Common myeloid progenitor, CD34-positive (primary cell): ENCODE measurements at places on chromosomes 5 and 9.

GRCh38 chr5:3181671-3182070, 414.0 kb upstream of the IRX1 start:
- DNase-seq = no peak

DNA sequence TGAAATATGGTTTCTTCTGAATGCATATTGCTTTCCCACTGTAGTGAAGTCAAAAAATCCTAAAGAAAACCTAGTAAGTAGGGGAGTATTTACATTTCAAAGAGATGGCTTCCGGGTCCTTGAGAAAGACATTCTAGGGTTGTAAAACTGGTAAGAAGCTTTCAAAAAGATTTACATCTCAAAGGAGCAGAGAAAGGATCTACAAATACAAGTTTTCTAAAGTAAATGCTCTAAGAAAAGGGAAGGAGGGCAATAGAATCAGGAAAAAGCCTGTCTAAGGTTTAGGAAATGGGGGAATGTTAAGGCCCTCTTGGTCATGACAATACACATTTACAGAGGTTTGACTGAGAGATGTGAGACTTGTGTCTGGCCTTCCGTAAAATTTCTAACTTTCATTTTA, 16.7 kb upstream of the TRPC7 start:
- DNase-seq = no peak

GRCh38 chr9:124210697-124211096, 47.1 kb upstream of the NEK6 start:
- DNase-seq = peak; percentile 72

DNA sequence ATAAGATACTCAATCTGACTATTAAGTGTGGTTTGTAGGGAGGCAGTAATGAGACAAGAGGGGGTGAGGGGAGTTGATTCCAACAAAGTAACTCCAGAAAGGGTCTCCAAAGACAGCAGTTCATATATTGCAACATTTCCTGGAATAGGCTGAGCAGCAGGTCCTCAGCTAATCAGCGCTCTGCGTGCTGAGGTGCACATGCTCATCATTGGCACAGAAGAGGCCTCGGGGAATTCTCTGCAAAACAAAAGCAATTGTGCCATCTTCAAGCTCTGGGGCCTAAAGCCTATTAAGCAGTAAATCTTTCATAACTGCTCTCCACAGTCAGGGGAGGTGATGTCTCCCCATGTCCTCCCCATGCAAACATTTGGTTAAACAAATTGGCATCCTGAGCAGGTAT, 357.3 kb downstream of the SPOCK1 start:
- DNase-seq = no peak

DNA sequence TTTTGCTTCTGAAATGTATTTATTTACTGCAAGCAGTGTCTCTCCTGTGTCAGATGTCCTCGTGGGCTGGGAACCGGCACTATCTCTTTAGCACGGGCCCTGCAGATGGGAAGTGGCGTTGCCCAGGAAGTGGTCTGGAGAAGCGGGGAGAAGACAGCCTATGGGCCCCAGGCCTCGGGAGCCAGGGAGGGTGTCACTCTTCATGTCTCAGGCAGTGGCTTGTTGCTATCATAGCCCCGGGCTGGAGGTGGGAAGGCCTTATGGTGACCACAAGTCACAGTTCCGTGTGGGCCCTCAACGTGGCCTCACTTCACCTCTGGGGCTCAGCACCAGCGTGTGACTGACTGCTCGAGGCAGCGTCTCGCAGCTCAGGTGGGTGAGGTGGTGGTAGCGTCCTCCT, 41.4 kb downstream of the SYK start:
- DNase-seq = peak; percentile 92

GRCh38 chr9:124450241-124450924, at the start of gene ADGRD2:
TSS of gene ADGRD2 (plus strand) at chr9:124450451. CDS start at chr9:124451667, 1,216 bp downstream.
- DNase-seq = peak; percentile 38

GRCh38 chr5:57681942-57682341, 199.3 kb upstream of the ACTBL2 start:
- no peak for DNase-seq

GRCh38 chr5:36607838-36608783, 1.7 kb downstream of the SLC1A3 start:
- DNase-seq = no peak

- DNase-seq = no peak
Measured at GRCh38 chr9:89342948-89343347, 24.6 kb downstream of the SECISBP2 start.

DNA sequence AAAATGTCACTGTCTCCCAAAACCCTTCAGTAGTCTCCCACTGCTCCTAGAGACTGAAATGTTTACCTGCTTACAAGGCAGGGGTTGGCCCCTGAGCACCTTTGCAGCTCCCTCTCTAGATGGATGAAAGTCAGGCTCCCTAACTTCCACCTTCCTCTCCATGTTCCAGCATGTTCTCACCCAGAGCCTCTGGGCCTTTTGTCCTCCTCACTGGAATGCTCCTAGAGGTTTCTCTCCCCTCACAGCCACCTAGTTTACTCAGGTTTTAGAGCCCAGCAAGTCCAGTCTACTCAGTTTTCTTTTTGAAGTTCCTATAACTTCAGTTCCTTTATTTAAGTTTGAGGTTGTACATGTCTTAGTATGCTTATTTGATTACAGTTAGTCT, 815 bp upstream of the URM1 start:
- DNase-seq = no peak

- no peak for DNase-seq
Measured at GRCh38 chr5:31416547-31416946, 115.3 kb downstream of the DROSHA start.

GRCh38 chr9:127961613-127962155, 19.1 kb downstream of the EEIG1 start:
- DNase-seq = no peak

DNA sequence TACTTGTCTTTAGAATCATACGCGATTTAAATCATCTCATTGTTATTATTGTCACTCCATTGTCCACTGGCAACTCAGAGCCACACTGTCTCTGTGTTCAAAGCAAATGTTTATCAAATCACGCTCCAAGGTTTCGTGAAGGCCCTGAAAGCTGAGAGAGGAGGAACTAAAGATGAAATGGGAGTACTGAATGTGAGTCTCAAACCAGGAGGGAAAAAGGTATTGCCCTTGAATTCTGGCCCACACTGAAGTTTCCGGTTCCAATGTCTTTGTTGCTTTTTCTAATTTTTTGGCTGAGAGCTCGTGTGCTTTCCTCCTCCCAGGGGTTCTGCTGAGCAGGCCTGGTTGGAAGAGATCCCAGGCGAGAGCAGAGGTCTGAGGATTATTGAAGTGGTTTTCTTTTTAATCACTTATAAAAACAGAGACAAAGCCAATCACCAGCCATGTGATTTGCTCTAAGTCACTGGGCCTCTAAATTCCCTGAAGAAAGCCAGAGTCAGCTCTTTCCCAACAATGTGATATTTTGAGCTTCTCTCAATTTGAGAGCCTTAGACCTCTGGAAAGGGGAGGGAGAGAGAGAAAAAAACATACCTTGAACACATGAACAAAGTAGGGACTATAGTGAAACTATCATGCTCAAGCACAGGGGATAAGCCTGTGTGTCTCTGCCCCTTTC, 420.8 kb upstream of the GRAMD2B start:
- no peak for DNase-seq

DNA sequence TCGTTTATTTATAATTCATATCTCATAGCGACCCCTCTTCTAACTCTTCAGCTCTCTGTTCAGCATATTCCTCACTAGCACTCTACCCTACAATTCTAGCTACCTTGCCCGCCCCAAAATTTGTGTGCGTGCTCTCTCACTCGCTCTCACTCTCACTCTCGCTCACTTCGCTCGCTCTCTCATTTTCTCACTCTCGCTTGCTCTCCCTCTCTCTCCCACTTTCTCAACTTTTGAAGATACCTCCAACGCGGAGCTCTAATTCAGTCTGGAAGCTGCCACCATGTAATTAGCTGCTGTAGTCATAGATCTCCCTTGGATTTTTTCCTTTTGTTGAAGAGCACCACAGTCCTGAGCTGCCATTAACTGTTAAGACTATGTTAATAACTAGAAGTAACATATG, 30.4 kb downstream of the GPR21 start:
- no peak for DNase-seq

DNA sequence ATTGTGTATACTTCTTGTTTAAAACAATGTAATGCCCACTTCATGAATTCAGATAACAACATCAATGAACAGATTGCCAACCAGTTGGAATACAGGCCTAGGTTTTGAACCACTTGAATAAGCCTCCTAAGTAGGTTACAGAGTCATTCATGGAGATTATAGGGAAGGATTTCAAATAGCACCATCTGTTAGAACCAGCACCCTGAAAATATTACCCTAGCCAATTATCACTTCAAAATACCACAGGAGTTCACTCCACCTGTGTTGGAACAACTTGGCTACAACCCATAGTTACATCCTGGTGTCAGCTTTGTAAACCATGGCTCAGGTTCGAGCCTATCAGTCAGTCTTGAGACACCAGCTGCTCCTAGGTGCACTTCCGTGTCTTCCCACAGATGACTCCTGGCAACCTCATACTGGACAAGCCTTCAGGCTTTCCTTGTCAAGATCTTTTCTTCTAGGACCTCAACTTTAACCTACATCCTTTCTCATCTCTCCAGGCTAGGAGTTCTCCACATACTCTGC, 350.0 kb downstream of the DEPDC1B start:
- no peak for DNase-seq
